ENCODE measurements at places on chromosomes 7 and 10. TPM values are rescaled to one million over a fixed set of nuclear protein-coding genes. Genes with fewer than 3 reads are reported as not detected.

- no peaks in the 10 kb centered on the region for H3K36me3 ChIP-seq
- peaks cover 2% of the 10 kb centered on the region for H3K4me1 ChIP-seq
- peak within 1 kb of the TSS; percentile 0 for H3K4me3 ChIP-seq
- no peak for DNase-seq
Observed at GRCh38 chr10:70441161-70441894, at the start of gene NODAL. Gene NODAL, minus strand, starts transcription at chr10:70441681. Its CDS starts 14 bp downstream, at chr10:70441667.

- H3K27me3 ChIP-seq = peaks cover 19% of the 10 kb centered on the region
- no peaks in the 10 kb centered on the region for H3K36me3 ChIP-seq
- no peak overlapping the region for H3K4me3 ChIP-seq
- no peak overlapping the region for H3K27ac ChIP-seq
- DNase-seq = no peak
- no peaks in the 10 kb centered on the region for H3K4me1 ChIP-seq
Observed at GRCh38 chr7:43328785-43329380, 216.4 kb downstream of the HECW1 start.

GRCh38 chr10:33325929-33326328, 8.5 kb downstream of the NRP1 start:
- H3K36me3 ChIP-seq = no peaks in the 10 kb centered on the region
- H3K27me3 ChIP-seq = peaks cover 5% of the 10 kb centered on the region
- no peak overlapping the region for H3K27ac ChIP-seq
- H3K4me1 ChIP-seq = peaks cover 2% of the 10 kb centered on the region
- no peak overlapping the region for H3K4me3 ChIP-seq

DNA sequence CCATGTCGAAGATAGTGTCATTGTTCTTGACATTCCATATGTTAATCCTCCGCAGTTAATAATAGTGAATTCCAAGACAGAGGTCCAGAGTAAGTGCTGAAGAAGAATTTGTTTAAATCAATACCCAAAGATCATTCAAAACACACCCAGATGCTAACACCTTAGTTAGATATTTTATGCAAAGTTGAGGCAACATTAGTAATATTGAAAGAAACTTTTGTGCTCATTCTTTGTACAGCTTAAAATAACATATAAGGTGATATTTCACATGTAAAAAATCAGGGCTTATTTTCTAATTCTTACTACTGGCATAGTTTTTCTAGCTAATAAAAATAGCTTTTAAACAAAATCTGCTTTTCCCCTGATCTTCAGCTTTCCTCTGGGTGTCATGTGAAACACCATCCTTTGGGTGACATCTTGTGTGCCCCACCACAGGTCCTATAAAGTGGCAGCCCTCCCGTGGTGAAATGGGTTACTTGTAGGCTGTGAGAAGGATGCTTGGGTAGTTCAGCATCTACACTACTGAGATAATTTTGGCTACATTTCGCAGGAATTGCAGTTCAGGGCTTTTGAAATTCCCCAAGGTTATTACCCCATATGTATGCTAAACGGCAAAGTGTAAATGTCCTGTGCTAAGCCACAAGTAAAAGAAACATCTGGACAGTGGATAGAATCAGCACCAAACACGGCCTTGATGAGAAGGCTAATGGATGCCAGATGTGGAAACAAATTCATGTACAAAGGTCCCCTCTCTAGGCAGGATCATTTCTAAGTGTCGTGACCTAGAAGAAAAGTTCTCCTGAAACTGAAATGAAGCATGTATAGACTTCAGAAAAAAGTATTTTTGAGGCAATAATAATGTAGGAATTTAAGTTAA, 105.4 kb downstream of the GRM3 start:
- H3K4me1 ChIP-seq = no peaks in the 10 kb centered on the region
- H3K4me3 ChIP-seq = no peak overlapping the region
- DNase-seq = no peak
- H3K27ac ChIP-seq = no peak overlapping the region

Gene FRMPD2
- total RNA-seq = not detected

Gene NME8
- total RNA-seq = 2.7 TPM

Gene FAM25A
- total RNA-seq = not detected

Gene UCMA
- total RNA-seq = not detected

DNA sequence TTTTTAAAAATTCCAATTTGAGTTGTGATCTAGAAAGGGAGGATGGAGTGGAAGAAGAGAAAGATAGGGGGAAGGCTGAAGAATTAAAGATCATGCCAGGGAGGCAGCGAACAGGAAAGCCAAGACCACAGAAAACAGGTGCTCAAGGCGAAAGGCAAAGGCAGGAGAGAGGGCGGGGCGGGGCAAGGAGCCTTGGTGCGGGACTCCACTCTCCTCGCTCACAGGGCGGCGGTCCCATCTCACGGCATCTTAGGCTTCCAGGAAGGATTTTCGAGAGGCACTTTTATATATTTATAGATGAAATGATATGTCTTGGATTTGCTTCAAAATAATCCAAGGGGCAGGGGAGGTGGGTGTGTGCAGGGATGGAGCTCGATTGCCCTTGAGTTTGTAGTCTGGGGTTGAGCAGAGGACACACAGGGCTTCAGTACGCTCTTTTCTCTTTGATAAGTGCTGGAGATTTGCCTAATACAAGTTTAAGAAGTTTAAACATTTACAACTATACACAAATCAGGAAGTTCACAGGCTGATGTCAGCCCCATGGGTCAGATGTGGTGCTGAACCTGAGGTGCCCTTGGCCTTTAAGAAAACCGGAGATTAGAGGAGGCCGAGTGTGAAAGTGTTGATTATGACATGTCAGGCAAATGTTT, 161.1 kb downstream of the PRKAG2 start:
- H3K4me1 ChIP-seq = no peaks in the 10 kb centered on the region
- DNase-seq = no peak
- no peak overlapping the region for H3K27ac ChIP-seq
- H3K4me3 ChIP-seq = no peak overlapping the region

GRCh38 chr7:92799446-92800211, 36.7 kb downstream of the CDK6 start:
- no peak for DNase-seq
- H3K36me3 ChIP-seq = no peaks in the 10 kb centered on the region
- no peaks in the 10 kb centered on the region for H3K27me3 ChIP-seq
- no peak overlapping the region for H3K27ac ChIP-seq
- no peaks in the 10 kb centered on the region for H3K4me1 ChIP-seq
- no peak overlapping the region for H3K4me3 ChIP-seq

Gene TMEM140
- total RNA-seq = 23.6 TPM

DNA sequence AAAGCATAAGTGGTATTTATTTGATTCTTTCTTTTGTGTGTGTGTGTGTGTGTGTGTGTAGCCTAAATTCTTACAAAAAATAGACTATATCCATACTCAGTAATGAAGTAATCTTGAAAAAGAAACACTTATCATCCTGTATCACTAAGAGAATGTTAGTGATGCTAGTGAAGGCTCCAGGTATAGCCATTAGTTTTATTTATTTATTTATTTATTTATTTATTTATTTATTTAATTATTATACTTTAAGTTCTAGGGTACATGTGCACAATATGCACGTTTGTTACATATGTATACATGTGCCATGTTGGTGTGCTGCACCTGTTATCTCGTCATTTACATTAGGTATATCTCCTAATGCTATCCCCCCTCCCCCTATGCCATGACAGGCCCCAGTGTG, 436.0 kb downstream of the HTR7 start:
- no peaks in the 10 kb centered on the region for H3K27me3 ChIP-seq
- no peak overlapping the region for H3K4me3 ChIP-seq
- H3K36me3 ChIP-seq = no peaks in the 10 kb centered on the region
- H3K27ac ChIP-seq = no peak overlapping the region
- no peak for DNase-seq

Measured in T-cell (primary cell).